Astrocyte of the hippocampus (primary cell): ENCODE measurements at places on chromosomes 13 and 19.

GRCh38 chr19:43305642-43306041 is 36.3 kb upstream of the PSG9 start:
- DNase-seq = no peak

DNA sequence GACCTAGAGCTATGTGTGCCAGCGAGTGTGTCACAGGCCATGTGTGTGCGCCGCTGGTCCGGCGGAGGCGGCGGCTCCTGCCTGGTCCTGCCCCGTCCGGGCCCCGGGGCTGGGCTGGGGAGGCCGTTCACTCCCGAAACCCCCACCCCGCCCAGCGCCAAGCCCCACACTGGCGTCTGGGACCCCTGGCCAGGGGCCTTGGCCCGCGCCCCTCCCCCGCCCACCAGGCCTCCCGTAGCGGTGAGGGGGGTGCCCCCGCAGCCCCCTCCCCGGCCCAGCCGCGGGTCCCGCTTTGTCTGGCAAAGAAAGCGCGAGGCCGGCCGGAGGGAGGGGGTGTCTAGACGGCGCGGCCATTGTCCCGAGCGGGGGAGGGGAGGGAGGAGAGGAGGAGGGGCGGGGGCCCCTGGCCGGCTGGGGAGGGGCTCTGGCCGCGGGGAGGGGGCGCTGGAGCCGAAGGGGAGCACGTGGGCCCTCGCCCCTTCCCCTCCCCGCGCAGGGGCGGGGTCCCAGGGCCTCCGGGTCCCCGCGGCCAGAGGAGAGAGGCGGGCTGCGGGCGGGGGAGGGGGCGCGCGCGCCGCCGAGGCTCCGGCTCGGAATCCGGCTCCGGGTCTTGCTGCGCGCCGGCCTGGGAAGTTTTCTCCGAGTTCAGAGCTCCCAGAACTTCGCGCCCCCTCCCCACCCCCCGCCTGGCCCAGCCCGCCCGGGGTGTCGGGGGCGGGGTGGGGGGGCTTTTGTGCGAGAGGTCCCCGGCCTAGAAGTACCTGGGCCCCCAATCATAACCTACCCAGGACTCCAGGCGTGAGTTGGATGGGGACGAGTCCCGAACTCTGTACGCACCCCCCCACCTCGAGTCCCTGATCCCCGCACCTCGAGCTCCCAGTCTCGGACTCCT is 888 bp downstream of the NOTCH3 start:
- peak; percentile 73 for DNase-seq

GRCh38 chr13:41006306-41006705 is 12.8 kb downstream of the ELF1 start:
- no peak for DNase-seq

- no peak for DNase-seq
Measured at GRCh38 chr13:95948656-95949055, 104.5 kb downstream of the UGGT2 start.

DNA sequence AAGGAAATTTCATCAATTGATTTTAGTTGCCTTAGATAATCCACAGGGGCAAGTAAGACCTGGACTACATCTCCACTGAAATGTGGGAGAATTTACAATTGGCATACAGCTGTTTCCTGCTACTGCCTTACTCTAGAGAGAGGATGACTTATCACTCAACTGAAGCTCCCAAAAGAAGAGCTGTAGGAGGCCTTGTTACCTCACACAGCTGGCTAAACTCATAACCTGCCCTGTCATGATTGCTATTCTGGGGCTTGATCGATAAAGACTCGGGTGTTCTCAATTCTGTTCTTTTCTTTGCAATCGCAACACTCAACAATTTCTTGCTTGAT is 1396.4 kb downstream of the EFNB2 start:
- no peak for DNase-seq

DNA sequence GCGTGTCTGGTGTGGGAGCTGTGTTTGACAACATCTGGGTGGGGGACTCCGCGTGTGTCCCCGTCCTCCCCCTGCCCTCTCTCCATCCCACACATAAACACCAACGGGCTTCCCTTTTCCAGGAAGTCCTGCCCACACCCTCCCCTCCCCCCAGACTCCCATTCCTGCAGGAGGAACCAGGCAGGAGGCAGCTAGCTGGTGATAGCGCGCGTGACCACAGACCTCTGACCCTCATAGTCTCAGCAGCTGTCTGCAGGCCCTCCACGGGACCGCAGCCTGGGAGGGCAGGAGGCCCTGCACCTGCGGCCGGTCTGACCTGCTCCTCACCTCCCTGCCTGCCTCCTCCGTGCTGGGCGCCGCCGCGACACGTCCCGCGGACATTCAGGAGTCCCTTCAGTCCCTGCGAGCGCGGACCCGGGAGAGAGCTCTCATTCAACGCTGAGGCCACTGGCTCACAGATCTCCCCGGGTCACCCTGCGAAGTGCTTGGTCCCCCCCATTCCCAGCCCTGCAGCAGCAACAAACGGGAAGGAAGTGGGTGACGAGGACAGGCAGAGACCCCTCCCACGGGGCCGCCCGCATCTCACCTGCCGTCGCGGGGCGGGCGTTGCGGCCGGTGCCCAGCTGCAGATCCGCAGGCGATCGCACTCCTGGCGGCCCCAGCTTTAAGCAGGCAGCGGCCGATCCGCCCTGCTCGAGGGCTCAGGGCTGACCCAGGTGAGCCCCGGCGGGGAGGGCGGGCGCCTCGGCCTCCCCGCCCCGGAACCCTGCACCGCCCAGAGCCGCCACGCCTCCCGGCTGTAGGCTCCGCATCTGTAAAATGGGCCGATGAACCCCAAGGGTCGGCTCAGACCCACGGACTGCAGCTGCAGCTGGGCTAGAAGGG is 1.1 kb upstream of the ACP5 start:
- DNase-seq = no peak

DNA sequence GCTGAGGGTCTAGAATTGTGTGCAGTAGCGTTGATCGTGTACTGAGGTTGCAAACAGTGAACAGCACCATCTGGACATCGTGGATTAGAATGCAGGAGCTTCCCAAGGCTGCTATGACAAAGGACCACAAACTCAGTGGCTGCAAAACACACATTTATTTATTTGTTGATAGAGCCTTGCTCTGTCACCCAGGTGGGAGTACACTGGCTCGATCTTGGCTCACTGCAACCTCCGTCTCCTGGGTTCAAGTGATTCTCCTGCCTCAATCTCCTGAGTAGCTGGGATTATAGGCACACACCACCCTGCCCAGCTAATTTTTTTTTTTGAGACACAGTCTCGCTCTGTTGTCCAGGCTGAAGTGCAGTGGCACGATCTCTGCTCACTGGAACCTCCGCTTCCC is 2.3 kb upstream of the UHRF1 start:
- no peak for DNase-seq

- peak; percentile 20 for DNase-seq
Measured at GRCh38 chr13:31011193-31011860, 78.9 kb downstream of the TEX26 start.

DNA sequence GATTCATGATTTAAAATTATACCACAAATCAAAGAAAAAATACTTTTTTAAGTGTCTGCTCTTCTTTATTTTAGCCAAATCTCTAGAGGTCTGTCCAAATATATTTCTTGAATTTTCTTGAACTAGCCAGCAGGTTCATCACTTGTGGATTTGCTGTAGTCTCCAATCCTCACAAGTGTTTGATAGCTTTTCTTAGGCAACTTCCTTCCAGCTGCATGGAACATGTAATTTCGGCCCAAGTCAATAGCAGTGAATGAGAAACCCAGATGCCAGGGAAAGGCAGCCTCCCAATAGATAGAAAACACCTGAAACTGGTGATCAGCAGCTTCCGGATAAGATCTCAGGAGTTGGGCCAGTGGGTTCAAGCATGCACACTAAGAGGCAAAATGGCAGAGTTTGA is 15.6 kb upstream of the RNASEH2B start:
- no peak for DNase-seq

- DNase-seq = peak; percentile 34
Measured at GRCh38 chr19:6023085-6023682, 45.2 kb upstream of the RANBP3 start.

DNA sequence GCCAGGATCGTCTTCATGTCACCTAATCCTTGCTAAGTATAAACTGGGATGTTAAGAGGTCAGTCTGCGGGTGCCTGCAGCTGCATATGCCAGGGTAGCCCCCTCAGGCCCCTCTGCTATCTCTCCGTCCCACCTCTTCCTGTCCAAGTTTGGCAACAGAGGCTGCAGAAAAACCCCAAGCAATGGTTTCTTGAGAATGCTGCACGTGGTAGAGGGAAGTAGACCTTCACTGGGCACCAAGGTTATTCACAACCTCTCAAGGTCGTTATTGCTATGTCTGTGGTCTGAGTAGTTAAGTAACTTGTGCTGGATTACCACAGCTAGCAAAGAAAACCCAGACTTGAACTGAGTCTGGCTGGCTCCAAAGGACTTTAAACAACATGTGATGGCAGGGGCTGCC is 77.9 kb upstream of the XPO4 start:
- DNase-seq = no peak

DNA sequence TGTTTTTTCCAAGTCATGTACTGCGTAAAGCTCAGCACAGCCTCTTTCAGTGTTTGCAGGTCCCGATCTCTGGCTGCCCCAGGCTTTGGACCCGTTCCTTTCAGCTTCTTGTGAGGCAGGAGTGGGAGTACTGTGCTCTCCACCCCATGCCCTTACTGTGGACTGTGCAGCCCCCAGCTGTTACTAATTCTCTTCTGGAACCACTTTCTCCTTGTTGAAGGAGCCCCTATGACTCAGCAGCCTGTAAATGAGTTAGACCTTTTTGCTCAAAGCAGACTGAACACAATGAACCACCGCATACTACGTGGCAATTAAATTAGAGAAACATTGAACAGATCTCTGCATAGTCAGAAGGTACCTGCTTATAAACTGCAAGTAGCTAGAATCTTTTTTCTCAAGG is 39.0 kb downstream of the SERTM1 start:
- DNase-seq = peak; percentile 76

DNA sequence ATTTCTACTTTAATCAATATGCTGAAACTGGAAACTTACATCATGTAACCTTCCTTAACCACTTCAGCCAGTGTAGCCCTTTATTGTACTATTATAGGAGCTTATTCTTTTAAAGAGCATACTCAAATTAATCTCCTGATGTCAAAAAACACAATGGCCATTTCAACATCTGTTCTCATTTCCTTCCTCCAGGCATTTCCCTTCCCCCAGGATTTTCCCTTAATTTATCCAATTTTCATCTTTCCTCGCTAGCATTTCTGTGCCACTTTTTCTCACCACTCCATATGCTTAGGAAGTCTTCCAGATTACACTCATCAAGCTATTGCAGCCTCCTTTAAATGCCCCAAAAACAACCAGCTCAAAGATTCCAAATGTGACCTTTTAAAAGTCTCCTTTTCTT is 265.0 kb downstream of the PCDH9 start:
- DNase-seq = no peak

- DNase-seq = no peak
Measured at GRCh38 chr13:97758317-97758716, 195.2 kb upstream of the IPO5 start.

DNA sequence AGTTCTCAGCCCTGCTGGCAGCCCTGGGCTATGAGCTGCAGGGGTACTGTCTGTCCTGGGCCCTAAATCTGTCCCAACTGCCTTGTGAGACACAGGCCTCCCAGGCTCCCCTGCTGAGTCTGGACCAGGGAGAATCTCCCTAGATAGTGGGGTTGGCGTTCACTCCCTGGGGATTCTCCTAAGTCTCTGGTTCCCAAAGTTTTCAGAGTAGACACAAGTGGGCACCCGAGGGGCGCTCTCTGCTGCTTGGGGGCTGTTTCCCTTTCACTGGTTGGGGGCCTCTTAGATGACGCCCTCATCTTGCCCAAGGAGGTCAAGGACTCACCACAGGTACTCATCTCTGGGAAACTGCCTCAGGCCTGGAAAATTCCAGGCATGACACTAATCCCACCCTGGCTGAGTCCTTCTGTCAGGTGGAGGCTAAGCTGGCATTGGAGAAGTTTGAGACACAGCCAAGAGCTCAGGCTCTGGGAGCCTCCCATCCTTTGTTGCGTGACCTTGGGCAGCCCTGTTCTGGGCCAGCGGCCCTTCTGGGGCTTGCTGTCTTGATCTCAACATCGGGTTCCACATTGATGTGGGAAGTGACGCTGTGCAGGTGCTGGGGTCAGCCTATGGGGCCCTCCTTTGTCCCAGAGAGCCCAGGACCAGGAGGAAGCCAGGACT is 3.9 kb downstream of the RPL18A start:
- no peak for DNase-seq

DNA sequence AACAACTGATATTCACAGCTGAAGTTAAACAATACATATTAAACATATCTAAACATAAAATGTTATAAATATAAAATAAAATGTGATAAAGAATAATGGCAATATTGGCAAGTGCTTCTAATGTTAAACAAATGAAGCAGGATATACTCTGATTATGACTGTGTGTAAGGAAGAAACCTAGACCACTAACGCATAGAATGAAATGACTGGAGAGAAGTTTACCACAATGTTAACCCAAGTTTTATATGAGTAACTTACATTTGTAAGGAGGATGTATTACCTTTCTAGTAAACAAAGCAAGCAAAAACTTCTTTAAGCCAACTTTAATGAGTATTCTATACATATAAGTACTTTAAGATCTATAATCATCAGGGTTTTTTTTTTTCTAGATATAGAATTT is 43.0 kb downstream of the RB1 start:
- DNase-seq = no peak

- peak; percentile 65 for DNase-seq
Measured at GRCh38 chr19:43820098-43820883, 6.8 kb upstream of the ZNF283 start.

DNA sequence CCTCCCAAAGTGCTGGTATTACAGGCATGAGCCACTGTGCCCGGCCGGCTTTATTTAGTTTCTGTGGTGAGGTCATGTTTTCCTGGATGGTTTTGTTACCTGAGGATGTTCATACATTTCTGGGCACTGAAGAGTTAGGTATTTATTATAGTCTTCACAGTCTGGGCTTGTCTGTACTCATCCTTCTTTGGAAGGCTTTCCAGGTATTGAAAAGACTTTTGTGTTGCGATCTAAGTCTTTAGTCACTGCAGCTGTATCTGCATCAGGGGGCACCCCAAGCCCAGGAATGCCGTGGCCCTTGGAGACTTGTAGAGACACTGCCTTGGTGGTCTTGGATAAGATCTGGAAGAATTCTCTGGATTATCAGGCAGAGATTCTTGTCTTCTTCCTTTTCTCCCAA is 12.8 kb downstream of the BLOC1S3 start:
- no peak for DNase-seq

DNA sequence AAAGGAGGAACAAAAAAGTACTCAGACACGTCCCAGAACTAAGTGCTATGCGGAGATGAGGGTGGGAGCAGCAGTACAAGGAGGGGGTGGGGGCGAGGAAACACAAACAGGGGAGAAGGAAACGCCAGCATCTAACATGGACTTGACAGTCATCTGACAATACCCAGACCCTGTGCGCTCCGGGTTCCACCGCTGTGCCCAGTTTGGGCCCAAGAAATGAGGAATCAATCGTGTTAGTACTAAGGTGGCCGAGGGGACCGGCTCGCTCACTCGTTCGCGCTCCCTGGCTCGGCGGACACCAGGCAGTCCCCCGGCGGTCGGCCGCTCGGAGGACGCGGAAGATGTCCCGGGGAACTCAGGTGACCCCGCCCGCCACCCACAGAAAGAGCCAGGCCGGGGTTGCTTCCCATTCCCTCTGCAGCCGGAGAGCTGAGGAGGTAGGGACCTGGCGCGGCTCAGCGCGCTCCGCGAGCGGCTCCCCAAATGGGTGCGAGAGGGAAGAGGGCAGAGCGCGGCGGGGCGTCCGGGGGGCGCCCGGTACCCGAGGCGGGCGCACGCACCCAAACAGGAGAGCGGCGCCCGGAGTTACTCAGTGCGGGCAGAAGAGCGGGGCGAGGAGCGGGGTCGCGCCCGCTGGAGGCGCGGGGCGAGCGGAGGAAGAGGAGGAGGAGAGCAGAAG is 616 bp downstream of the TSHZ3 start:
- DNase-seq = peak; percentile 64

GRCh38 chr19:5091018-5091683 is 122.2 kb downstream of the KDM4B start:
- peak; percentile 74 for DNase-seq

- peak; percentile 88 for DNase-seq
Measured at GRCh38 chr13:46908501-46908900, 11.6 kb upstream of the HTR2A start.
